ENCODE measurements at places on chromosomes 5 and 9.

DNA sequence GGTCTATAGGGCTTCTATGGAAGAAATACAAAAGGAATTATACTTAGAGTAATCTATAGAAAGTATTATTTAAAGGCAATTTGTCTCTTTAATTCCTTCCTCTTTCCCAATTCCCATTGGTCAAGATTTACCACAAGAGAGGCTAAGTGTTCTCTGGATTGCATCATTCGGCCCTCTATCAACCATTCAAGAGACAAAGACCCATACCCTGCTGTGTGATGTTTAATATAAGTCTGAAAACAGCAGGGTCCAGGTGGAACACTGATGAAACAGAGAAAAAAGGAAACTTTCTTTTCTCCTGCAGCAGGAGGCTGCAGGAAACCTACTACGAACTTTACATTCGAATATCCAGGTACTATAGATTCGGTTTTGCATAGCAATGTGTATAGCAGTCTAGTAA is 323.4 kb downstream of the CHSY3 start:
- no peak for DNase-seq

DNA sequence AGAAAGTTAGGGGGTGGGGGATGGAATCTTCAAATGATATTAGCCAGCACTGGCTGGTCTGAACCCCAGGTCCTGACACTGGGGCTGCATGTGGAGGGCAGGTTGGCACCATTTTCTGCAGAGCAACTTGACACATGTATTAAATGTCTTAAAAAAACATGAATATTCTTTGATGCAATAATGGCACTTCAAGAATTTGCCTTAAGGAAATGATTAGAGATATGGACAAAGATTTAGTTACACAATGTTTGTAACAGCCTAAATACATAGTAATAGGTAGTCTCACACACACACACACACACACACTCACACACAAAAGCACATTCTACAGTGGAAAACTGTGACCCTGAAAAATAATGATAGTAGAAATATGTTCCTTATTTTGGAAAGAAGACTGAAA is 3.6 kb downstream of the SVEP1 start:
- DNase-seq = no peak

DNA sequence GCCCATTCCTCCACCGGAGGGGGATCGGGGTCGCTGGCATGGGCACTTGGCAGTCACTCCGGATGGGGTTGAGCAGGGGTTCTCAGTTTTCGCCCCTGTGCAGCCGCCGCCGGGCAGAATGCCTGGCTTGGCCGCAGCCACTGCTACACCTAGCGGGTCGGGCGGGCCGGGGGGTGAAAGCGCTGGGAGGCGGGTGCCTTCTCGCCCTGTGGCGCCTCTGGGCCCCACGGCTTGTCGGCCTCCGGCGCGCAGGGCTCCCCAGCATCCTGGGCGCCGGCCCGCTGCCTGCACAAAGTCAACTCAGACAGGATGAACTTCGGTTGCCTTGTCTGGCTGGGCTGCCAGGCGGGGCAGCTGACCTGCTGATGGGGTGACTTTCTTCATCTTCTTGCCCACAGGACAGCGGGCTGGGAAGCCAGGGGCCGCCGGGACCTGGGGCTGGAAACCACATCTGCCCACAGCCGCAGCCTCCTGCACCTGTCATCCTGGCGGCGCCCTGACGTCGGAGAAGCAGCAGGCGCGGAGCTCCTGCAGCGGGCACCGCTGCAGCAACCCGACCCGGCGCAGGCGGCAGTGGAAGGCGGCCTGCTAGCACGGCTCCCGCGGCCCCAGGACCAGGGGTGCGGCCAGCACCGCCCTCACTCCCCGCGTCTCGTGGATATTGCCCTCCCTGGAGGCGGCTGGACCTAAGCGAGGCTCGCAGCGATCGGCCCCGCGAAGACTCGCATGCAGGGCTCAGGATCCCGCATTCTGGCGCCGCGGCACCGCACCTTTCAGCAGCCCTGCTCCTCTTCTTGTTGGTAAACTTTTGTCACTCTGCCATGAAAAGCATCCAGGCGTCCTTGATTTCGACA is 1.3 kb upstream of the ANKRD18A start:
- DNase-seq = no peak

DNA sequence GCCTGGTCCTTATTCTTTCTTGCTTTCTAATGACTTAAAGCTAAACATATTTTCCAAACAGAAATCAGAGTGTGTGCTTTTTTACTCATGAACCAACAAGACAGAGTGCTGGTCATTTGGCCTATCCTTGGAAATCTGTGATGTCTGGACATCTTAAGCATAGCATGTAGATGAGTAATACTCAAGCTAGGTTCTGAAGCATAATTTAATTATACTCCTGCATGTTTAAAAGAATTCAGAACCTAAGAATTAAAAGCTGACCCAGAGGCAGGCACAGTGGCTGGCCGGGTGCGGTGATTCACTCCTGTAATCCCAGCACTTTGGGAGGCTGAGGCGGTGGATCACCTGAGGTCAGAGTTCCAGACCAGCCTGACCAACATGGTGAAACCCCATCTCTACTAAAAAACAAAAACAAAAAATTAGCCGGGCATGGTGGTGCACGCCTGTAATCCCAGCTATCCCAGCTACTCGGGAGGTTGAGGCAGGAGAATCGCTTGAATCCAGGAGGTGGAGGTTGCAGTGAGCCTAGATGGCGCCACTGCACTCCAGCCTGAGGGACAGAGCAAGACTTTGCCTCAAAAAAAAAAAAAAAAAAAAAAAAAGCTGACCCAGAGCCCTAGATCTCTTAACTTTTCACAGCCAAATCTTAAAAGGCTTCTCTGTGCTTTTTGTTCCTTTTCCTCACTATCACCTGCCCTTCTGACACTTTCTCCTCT is 16.2 kb upstream of the TJP2 start:
- DNase-seq = no peak

DNA sequence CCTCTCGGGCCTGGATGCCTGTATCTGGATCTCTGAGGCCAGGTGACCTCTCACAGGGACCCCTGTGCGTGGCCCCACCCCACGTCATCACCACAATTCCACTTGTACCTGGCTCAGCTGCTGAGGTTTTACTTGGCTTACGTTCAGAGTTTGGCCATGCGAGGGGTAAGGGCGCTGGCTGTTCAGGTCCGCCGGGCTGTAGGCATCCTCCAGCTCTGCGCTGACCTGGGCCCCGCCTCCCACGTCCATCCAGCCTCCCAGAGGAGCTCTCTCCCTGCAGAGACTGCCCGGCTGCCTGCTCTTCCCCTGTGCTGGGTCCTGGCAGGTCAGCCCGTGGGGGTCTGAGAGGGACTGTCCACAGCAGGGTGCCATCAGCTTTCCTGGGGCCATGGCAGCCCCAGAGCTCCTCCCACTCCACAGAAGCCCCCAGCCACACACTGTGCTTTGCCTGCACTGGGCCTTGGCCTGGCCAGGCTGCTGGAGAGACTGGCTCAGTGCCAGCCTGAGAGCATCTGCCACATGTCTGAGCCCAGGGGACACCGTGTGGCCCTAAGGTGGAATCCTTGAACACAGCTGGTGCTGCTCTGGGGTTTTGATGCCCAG is 43.6 kb downstream of the SLC6A3 start:
- DNase-seq = no peak

DNA sequence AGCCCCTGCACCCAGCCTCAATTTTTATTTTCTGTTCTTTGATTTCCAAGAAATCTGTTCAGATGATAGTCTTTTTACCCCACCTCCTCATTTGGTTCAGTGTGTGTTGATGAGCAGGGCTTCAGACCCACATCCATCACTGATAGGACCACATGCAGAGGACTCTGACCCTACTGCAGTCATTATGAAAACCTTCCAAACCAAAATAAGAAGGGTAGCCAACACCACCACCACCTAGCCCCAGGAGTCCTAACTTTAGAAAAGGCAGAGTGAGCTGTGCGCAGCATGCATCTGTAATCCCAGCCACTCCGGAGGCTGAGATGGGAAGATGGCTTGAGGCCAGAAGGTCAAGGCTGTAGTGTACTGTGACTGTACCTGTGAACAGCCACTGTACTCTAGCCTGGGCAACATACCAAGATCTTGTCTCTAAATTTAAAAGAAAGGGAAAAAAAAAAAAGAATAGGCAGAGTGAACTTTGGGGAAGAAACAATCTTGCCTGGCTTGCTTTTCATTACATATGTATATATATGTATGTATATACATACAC is 13.0 kb downstream of the CDKN2AIPNL start:
- no peak for DNase-seq

Measured in right renal cortex interstitium (tissue), 3 donors.